HS-5 (cell line): ENCODE measurements at places on chromosomes 12 and 14.
A peak's percentile ranks its signal among the peaks of the same experiment; 100 is the strongest.

DNA sequence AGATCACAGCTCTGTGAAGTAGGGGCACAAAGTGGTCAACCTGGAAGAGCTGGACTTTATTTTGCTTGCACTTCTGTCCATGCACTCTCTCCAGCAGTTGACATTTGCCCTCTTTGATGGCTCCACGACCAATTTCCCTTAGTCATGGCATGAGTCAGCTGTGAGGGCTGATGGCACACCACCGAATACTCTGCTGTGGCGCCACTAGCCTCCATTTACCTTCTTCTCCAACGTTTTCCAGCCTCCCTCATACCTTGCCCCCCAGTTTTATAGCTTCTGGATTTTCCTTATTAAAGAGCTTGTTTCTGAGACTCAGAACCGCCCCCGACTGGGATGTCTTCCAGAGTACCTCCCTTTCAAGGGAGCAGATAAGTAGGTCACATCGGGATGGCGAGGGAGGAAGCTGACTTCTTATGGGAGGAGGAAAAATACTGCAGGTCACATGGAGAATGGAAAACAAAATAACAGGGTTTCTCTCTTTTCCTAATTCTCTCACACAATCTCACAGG, 17.6 kb downstream of the NINJ2 start:
- DNase-seq = no peak

DNA sequence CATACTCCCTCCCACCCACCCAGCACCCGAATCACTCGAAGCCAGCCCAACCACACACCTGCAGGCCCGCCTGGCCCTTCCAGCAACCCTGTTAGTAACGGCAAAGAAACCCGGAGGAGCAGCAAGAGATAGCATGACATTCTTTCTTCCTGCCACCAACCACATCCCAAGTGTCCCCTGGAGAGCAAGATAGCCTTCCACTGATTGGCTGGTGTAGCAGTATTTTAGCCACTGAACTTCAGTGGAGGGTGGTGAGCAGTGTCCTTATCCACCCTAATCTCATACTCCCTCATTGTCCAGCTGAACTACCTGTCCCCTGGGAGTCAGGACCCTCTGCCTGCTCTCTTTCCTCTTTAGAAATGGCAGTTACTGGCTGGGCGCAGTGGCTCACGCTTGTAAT, 769 bp upstream of the SLC39A5 start:
- no peak for DNase-seq

DNA sequence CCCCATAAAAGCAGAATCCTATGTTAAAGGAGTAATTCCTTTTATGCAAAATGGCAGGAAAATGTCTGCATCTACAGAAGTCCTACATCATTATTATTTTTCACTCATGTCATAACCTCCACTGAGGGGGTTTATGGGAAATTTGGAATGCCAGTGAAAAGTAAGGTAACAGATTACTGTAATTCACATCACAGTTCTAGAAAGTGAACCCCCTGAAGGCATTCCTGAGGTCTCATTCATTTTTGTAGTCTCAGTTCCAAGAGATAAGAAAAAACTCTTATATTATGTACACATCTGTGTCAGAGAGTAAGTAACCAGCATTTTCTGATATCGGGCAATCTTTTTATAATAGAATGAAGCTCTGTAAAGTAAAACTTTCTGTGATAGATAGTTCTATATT, 28.8 kb upstream of the BCAT1 start:
- no peak for DNase-seq

DNA sequence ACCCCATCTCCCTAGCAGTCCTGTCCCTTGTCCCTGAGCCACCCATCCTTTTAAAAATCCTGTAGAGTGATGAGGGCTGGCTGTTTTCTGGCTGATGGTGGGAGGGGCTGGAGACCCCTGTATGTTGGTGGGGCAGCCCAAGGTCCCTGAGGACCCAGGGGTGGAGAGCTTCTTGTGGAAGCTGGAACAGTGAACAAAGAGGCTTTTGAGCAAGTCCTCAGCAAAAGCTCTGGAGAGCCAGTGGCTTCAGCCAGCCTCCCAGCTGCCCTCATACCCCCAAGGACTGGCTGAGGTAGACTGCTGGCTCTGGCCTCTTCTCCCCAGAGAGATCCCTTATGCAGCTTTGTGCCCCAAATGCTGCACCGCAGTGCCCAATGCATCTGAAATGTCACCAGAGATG, 29.2 kb upstream of the COL2A1 start:
- no peak for DNase-seq

- peak; percentile 28 for DNase-seq
These were observed 427.6 kb downstream of the ZFP36L1 start for GRCh38 chr14:68365228-68365627.

DNA sequence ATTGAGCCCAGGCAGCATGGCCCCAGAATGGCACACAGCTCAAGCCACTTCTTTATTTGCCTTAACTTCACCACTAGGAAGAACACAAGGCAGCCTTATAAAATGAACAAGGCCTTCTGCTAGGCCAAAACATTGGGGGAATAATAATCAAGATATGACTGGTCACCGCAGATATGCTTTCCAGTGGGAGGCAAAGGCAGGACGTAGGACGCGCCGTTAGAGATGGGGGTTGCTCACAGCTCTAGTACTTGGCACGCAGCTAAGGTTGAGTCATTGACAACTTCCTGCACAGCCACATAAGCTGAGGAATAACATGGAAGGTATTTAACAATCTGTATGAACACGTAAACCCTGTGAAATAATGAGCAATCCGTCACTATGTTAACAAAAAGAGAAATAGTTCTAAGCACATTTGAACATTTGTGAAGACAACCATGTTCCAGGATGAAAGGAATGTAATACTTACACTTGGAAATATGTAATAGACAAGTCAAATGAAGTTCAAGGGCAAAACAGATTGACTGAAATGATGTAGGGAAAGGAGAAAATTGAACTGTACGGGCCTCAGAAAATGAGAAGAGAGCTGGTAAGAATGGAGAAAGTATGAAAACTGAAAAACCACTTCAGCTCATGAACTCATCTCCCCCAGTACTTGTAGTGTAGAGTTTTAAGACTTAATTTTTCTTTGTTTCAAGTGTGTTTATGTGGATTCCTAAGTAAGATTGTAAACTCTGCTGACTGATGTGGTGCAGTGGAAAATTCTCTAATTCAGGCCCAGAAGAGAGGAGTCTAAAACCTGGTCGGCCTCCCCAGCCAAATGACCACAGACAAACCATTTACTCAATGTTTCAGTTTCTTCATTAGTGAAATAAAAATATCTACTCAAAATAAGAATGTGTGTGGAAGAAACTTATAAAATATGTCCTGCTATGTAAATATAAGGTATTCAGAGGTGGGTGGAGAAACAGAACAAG, 59.3 kb upstream of the CCDC91 start:
- peak; percentile 98 for DNase-seq

DNA sequence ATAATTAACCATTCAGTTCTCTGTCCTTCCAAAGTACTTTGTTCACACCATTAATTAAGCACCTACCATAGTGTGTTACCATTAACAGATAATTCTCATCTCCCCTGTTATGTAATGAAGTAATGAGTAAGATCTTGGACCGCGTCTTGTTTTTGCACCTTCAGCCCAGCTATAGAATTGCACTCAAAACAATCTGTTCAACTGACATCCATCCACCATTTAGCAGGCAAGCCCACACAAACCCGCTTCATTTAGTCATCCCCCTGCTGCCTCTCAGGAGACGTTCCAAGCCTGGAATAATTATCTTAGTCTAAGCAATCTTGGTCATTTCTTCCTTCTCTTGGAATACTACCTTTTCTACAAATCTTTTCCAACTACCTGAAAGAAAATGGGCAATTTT, 74.4 kb downstream of the DUSP16 start:
- no peak for DNase-seq

- no peak for DNase-seq
These were observed 41.0 kb downstream of the GSC start for GRCh38 chr14:94728950-94729349.

DNA sequence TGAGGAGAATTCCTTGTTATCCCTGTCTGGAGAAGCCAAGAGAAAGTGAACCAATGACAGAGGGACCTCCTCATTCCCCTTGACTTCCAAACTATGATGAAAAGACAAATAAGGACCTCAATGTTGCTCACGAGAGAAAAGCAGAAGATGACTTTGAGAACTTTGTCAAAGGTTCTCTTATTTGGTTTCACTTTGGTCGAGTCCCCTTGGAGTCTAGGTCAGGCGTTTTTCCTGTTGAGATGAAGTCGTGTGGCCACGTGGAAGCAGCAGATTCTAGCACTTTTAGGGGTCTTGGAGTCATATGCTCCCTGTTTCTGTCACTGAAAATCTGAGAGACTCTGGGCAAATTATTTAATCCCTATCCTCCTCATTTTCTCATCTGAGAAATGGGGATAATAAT, 33.8 kb upstream of the COL2A1 start:
- no peak for DNase-seq

- no peak for DNase-seq
These were observed 94.5 kb upstream of the NRXN3 start for GRCh38 chr14:78075555-78076277.

DNA sequence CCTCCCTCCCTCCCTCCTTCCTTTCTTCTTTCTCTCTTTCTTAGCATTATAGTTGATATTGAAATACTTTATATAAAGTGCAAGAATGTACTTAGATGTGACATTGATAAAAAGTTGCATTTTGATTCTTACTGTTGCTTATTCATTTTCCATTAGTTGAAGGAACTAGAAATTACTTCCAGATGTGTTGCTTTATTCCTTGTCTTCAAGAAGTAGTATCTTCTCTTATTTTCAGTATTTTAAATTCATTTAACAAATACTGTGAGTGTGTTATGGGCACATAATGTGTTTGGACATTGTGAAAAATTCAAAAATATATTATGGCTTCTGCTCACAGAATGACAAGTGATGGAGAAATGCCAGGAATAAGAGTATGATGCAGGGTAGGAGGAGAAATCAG, 45.6 kb downstream of the TRMT5 start:
- DNase-seq = no peak

- DNase-seq = no peak
These were observed 237.0 kb upstream of the TBX3 start for GRCh38 chr12:114920771-114921554.

- no peak for DNase-seq
These were observed 125.5 kb downstream of the LMNTD1 start for GRCh38 chr12:25427337-25428249.

DNA sequence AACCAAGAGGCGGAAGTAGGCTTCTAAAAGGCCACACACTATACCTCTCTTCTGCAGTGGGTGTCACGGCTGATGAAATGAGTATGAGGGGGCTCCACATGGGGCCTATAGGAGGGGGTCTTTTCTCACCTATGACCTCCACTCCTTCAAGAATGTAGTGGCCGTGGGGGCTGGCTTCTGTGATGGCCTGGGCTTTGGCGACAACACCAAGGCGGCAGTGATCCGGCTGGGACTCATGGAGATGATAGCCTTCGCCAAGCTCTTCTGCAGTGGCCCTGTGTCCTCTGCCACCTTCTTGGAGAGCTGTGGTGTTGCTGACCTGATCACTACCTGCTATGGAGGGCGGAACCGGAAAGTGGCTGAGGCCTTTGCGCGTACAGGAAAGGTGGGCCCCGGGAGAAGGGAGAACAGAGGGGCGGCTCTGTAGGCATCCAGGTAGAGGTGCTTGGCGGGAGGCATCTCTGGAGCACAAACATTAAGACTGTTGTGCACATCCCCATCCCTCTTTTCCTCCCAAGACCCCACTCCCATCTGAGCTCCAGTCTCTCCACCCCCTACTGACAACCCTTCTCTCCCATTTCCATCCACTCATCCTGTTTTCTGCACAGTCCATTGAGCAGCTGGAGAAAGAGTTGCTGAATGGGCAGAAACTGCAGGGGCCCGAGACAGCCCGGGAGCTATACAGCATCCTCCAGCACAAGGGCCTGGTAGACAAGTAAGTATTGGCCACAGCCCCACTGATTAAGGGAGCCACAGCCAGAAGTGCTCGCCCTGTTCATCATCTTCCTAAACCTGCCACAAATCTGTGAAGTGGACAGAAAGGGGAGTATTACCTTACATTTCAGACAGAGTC, 3.8 kb downstream of the GPD1 start:
- no peak for DNase-seq

DNA sequence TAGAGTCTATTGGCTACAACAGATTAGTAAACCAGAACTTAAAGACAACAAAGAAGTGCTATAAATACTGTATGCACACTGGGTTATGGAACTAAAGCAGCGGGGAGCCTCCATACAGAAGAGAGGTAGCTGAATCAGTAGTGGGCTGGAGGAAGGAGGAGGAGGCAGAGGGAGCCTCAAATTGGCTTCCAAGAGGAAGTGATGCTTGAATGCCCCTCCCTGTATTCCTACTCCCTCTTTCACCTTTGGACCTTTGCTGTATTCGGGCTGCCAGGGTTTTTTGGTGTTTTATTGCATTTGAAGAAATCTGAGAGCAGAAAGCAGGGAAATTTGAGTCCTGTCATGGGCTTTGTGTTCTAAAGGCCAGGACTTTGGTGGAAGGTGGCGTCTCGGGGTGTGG, 104.0 kb upstream of the PTPRB start:
- no peak for DNase-seq

DNA sequence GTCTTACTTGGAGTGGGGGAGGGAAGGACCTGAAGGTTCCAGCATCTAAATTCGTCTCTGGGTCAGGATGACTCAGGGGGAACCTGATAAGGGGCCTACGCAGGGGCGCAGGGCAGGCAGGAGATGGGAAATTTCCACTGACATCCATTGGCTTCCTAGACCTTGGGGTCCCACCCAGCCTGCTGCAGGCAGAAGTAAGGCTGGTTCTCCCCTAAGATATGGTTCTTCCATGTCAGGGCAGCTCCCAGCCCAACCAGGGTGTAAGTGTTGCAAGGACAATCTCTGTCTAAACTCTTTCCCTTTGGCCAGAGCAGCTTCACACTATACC, 2.1 kb upstream of the NDRG2 start:
- DNase-seq = no peak

DNA sequence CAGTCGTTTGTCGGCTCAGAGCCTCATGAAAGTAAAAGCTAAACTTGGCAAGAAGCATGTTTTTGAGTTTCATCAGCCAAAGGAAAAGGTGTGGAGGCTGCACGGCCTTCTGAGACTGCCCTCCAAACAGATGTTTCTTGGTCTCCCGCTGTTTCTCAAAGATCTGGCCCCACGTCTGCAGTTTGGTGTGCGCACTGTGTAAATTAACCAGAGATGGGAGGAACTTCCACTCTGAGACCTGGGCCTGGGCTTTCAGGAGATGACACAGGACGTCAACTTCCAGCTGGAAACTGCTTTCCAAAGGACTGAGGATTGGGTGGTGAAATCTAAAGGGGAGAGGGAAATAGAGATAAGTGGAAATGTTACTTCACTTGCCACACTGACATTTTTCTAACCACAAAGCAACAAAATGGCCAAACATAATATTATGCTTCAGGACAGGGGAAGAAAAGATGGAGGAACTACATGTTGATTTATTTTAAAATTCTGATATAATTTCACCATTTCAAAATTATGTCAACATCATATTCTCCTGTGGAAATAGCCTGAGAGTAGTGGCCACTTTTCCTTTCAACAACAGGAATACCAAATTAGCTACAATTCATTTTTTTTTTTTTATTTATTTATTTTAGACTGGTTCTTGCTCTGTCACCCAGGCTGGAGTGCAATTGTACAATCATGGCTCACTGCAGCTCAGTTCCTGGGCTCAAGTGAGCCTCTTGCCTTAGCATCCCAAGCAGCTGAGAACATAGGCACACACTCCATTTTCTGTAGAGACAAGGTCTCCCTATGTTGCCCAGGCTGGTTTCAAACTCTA, 27.6 kb downstream of the KICS2 start:
- DNase-seq = no peak
